ENCODE measurements at places on chromosomes 5 and 9. TPM values are rescaled to one million over a fixed set of nuclear protein-coding genes. Genes with fewer than 3 reads are reported as not detected.

DNA sequence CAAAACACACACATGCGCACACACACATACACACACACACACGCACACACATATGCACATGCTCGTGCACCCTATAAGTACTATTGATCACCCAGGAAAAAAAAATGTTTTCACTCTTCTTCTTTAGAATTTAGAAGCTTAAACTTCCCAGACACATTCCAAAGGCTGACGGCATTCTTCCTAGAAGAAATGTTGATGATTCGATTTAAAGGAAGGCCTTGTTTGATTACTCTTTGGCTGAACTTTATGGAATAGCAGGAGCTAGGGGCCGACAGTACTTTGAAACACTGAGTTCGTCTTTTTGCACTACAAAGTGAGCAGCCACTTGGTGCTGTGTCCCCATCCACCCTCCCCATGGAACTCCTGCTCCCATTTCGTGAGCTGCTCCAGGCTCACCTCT lies 113.2 kb downstream of the EGFLAM start:
- peaks cover 14% of the 10 kb centered on the region for H3K4me1 ChIP-seq
- H3K36me3 ChIP-seq: no peaks in the 10 kb centered on the region
- no peak for DNase-seq

DNA sequence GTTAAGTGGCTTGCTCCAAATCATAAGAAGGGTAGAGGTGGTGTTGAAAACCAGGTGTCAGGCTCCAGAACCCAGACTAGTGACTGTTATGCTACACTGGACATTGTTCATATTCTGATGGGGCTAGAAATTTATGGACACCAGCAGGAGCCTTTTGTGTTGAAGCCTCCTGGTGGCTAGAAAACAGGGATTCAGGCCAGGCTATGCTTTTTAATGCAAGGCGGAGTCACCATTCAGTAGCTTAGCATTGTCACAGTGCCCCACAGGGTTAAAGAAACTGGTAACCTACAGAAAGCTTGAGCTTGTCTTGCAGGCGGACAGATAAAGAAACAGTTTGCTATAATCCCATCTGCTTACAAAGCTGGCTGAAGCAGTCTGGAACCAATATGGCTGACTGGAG lies 23.0 kb upstream of the GOLM1 start:
- H3K27ac ChIP-seq: no peak overlapping the region
- H3K36me3 ChIP-seq: no peaks in the 10 kb centered on the region
- peaks cover 4% of the 10 kb centered on the region for H3K27me3 ChIP-seq
- H3K4me3 ChIP-seq: no peak overlapping the region

GRCh38 chr5:158096835-158097234 lies 237.9 kb upstream of the CLINT1 start:
- H3K36me3 ChIP-seq: no peaks in the 10 kb centered on the region
- H3K27ac ChIP-seq: no peak overlapping the region
- no peaks in the 10 kb centered on the region for H3K4me1 ChIP-seq
- peaks cover 13% of the 10 kb centered on the region for H3K27me3 ChIP-seq
- H3K4me3 ChIP-seq: no peak overlapping the region
- DNase-seq: no peak

- H3K27me3 ChIP-seq: peaks cover 6% of the 10 kb centered on the region
- H3K36me3 ChIP-seq: no peaks in the 10 kb centered on the region
- DNase-seq: no peak
Observed at GRCh38 chr5:53246042-53246836, 136.7 kb upstream of the MOCS2 start.

- H3K4me1 ChIP-seq: no peaks in the 10 kb centered on the region
- H3K27ac ChIP-seq: no peak overlapping the region
- H3K27me3 ChIP-seq: peaks cover 2% of the 10 kb centered on the region
- DNase-seq: no peak
- no peaks in the 10 kb centered on the region for H3K36me3 ChIP-seq
Observed at GRCh38 chr5:31186672-31187267, 6.7 kb upstream of the CDH6 start.

GRCh38 chr9:70949239-70949638 lies 172.2 kb downstream of the TRPM3 start:
- no peaks in the 10 kb centered on the region for H3K4me1 ChIP-seq
- H3K27me3 ChIP-seq: no peaks in the 10 kb centered on the region
- no peak for DNase-seq
- H3K4me3 ChIP-seq: no peak overlapping the region
- no peak overlapping the region for H3K27ac ChIP-seq

- H3K4me1 ChIP-seq: no peaks in the 10 kb centered on the region
- H3K27me3 ChIP-seq: no peaks in the 10 kb centered on the region
- H3K4me3 ChIP-seq: no peak overlapping the region
Observed at GRCh38 chr9:17219261-17219660, 84.4 kb downstream of the CNTLN start.

DNA sequence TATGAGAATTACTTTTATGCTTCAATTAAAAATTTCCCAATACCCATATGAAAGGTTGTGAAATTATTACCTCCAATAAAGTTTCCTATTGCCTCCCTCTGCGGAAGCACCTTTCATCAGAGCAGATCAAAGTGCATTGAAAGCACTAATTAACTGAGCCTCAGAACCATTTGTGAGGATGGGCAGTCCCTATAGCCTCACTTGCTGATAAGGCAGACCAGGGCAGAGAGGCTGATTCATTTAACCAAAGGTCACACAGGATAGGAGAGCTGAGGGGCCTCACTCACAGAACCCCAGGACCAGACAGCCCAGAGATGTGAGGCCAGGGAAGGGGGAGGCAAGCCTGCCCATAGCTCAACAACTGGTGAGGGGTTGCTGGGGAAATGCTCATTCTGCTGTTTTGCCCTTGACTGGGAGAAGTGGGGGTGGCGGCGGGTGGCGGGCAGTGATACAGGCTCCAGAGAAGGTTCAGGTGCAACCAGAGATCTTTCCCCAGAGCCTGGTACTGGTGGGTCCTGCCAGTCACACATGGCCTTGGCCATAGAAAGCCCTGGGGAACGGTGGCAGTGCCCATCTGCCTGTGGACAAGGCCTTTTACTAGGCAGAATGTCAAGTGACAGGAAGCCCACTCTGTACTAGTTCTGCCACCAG lies 57.9 kb downstream of the MACROH2A1 start:
- no peak overlapping the region for H3K4me3 ChIP-seq
- no peaks in the 10 kb centered on the region for H3K27me3 ChIP-seq
- peaks cover 29% of the 10 kb centered on the region for H3K36me3 ChIP-seq
- DNase-seq: no peak
- no peaks in the 10 kb centered on the region for H3K4me1 ChIP-seq

- peak; percentile 7 for DNase-seq
- H3K36me3 ChIP-seq: peaks cover 8% of the 10 kb centered on the region
- H3K27ac ChIP-seq: no peak overlapping the region
Observed at GRCh38 chr5:37120270-37120669, 128.9 kb downstream of the CPLANE1 start.

Gene TPRN
- 6.6 TPM for total RNA-seq

Gene NRG2
- 0.11 TPM for total RNA-seq

Gene CATSPER3
- total RNA-seq: 0.31 TPM
